ENCODE measurements at places on chromosomes 2 and 18.

GRCh38 chr2:13481201-13481600, 764.5 kb downstream of the TRIB2 start:
- no peak for DNase-seq

- no peak for DNase-seq
Measured at GRCh38 chr18:63604791-63605567, 17.8 kb downstream of the SERPINB13 start.

DNA sequence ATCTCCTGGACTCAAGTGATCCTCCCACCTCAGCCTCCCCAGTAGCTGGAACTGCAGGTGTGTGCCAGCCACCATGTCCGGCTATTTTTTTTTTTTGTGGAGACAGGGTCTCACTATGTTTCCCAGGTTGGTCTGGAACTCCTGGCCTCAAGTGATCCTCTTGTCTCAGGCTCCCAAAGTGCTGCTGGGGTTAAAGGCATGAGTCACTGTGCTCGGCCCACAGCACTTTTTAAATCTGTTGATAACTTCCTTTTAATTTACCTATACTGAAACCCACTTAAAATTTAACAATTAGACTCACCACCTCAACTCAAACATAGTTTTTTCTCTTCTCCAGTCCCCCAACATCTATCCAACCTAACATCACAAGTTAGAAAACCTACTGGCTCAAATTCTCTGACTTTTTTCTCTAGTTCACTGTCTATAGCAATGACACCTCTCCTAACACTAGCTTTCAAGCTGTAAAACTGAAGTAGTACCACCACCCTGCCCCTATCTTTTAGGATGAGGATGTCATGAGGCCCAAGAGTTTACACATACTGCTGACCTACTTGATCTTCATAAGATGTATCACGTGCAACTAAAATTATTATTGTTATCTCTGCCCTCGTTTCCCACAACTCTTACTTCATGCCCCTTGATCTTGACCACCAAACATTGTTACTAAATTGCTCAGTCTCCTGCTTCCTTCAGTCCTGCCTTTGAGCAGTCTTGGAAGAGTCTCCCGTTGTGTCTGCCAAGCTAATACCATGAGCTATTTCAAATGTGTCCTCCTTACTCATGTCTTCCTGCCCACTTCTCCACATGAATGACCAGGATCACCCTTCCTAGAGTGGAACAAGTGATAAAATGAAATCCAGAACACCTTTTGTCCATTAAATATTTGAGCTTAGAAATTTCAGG, 142.3 kb upstream of the ZFP36L2 start:
- no peak for DNase-seq

- DNase-seq = no peak
Measured at GRCh38 chr18:79388043-79388442, 7.7 kb upstream of the NFATC1 start.

DNA sequence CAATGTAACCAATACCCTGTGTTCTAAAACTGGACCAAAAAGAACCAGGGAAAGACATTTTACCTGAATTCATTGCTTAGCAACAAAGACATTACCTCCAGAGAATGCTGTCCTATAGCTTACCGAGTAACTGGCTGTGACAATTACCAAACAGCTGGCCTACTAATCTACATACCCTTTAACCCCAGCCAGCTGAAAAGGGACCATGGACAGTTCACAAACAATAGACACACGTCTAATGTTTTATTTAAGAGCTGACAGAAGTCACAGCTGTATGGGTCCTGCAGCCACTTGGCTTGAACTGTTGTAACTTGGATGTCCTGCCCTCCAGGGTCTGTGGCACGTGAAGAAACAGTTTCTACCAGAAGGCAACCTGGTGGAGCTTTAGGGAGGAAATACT, 130.1 kb upstream of the EFEMP1 start:
- no peak for DNase-seq

DNA sequence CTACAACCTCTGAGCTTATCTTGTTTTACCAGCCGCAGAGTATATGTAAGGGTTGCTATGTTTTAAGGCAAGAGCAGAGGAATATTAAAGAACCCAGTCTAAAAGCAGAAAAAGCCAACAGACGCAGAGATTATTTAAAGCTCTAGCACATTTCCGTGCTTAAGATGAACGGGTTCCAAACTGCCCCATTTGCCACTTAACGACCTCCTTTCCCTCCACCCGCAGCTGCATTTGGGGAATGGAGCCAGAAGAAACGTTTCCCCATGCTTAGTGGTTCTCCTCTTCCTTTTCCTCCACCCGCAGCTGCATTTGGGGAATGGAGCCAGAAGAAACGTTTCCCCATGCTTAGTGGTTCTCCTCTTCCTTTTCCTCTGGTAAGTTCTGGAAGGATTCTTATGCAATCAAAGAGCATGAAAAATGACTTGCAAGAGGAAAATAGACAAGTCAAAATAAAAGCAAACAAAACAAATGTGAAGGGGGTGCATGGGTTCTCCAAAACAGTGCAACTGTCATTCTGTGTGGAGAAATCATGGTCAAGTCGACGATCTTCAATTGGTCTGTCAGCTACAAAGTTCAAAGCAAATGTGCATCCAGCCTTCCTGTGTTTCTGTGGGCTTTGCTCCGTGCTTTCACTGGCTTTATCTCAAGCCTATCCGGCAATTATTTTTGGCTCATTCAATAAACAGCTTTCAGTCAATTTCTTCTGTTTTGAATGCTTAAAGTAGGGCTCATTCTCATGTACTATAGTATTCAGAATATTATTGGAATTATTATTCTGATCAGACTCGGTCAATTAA, 57.8 kb downstream of the DIPK1C start:
- DNase-seq = no peak

- DNase-seq = no peak
Measured at GRCh38 chr2:42558827-42559226, 9.6 kb upstream of the MTA3 start.
